ENCODE measurements at places on chromosomes 11 and 22.

GRCh38 chr11:27012234-27012921 is 18.5 kb downstream of the FIBIN start:
- no peak for DNase-seq

DNA sequence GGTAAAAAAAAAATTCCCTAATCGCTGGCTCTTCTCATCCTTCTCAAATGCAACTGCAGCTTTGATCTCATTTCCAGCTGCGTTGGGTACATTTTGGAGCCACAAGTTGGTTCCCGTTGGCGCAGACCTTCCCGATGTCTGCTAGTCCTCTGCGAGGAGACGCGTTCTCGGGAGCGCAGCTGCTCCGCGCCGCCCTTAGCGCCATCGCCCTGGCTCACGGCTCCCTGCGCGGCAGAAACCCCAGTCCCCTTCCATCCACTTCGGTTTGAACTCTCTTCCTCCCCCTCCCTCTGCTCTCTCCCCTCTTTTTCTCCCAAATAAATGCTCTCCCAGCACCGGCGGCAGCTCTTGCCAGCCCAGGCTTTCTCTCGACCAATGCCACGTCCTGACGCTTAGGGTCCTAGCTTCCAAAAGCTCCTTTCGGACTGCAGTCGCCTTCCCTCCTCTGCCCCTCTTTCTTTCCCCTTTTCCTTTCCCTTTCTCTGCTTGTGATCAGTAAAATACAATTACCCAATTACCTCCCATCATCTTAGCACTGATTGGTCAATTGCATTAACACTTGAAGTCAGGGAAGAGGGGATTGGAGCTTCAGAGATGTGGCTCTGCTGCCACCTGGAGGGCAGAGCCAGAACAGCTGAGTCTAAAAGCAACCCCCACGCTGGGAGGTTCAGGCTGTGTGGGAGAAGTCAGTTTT is 1165.7 kb downstream of the LRRC4C start:
- DNase-seq: peak; percentile 44

GRCh38 chr11:104738918-104739317 is 159.3 kb downstream of the CASP12 start:
- no peak for DNase-seq

DNA sequence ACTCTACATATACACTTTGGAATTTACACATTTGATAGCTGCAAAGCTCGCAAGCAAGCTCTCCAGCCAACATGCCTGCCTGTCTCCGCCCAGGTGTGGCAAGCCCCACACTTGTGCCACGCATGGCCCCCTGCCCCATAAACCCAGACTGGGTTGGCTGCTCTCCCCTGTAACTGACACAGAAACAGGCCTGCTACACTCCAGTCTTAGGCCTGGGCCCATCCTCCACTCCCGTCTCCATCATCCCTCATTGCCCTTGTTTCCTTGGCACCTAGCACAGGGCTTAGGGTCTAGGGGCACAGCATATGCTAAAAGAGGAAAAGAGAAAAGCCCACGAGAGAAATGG is 41.4 kb downstream of the PACSIN2 start:
- no peak for DNase-seq

- no peak for DNase-seq
These were observed 7.3 kb downstream of the UBE2L6 start for GRCh38 chr11:57560146-57560545.

- no peak for DNase-seq
These were observed 28.4 kb upstream of the PITPNB start for GRCh38 chr22:27947448-27947847.

- DNase-seq: no peak
These were observed at the start of gene FERMT3 for GRCh38 chr11:64206457-64207255. FERMT3 (plus strand) TSS chr11:64206721; CDS start chr11:64207365, 644 bp downstream.

DNA sequence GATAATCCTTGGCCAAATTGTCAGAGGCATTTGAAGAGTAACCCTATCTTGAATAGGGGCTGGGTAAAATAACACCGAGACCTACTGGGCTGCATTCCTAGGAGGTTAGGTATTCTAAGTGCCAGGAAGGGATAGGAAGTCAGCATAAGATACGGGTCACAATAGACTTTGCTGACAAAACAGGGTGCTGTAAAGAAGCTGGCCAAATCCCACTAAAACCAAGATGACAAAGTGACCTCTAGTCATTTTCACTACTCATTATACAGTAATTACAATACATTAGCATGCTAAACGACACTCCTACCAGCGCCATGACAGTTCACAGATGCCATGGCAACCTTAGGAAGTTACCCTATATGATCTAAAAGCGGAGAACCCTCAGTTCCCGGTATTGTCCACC is 964 bp upstream of the REXO2 start:
- no peak for DNase-seq

- DNase-seq: no peak
These were observed 14.7 kb downstream of the APOL3 start for GRCh38 chr22:36145881-36146280.

DNA sequence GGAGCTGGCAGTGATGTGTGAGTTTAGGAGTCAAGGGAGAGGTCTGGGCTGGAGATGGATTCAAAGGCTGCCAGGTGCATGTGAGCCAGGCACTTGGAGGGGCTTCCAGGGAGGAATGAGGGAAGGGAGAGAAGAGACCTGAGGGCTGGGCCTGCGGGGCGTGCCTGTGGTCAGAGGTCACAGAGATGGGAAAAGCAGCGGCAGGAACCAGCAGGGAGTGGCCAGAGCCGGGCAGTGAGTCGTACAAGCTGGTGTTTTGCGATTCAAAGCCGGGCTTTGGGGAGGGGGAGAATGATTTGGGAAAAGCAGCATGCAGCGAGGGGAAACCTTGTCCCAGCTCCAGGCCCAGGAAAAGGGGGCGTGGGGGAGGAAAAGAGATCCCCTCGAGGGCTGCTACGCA is 96.9 kb upstream of the RTL6 start:
- DNase-seq: no peak

GRCh38 chr11:120966840-120967239 is 57.1 kb upstream of the TBCEL start:
- DNase-seq: no peak

DNA sequence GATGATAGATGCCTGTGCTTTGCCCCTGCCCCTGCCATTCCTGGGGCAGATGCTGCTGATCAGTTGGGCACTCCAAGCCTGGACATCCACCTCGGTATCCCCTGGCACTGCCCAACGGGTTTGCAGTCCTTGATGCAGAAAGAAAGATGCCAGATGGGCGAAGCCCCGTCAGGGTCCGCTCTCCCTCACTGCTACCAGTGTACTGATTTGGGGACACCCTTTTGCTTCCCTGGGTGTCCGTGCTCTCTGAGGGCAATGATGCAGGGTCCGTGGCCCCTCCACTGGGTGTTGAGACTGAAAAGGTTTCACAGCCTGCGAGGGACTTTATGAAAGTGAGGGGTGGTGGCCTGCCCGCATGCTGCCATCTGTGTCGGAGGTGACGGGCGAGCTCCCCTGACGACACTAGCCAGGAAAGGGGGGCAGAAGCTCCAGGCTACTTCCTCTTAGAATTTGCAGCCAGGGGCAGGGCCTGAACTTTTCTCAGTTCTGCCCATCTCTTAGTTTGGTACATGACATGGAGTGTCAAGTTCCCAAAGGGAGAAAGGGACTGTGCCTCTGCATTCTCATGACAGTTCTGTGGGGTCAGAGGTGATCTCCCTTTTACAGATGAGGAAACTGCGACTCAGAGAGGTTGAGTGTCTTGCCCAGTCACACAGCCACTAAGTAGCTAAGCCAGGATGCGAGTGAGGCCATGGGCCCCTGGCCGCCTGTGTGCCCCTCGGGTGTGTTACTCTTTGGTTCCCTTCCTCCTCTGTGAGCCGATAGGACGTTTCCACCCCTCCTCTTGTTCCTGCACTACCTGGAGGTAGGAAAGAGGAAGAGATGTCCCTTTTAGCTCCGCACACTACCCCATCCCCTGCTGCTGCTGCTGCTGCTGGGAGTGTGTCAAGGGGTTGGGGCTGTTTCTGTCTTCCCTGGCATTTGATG is 96.6 kb downstream of the BCR start:
- DNase-seq: no peak

GRCh38 chr11:36247493-36247892 is 41.7 kb downstream of the COMMD9 start:
- no peak for DNase-seq

DNA sequence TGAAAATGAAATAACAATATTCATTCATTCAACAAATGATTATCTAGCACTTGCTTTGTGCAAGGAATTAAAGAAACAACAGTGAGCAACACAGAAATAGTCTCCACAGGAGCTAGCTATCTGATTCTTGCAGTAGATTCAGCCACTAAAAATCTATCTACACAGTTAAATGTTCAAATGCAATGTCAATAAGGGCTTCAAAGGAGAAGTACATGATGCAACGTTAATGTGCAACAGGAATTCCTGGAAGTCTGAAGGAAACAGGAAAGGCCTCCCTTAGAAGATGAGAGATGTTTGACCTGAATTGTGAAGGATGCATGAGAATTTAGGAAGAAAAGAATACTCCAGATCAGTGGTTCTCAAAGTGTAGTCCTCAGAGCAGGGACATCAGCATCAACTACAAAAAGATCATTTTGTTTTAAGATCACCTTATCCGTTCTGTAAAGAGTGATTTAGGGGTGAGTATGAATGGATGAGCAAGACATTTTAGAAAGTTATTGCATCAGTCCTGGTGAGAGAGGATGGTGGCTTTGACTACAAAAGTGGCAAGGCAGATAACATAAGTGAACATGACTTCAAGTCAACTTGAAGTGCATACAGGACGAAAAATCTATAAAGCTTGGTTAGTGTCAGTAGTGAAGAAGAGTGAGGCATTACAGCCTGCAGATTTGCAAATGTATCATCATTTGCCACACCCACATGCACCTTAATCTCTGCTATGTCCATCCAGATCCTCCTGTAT is 96.0 kb downstream of the ETS1 start:
- DNase-seq: no peak

DNA sequence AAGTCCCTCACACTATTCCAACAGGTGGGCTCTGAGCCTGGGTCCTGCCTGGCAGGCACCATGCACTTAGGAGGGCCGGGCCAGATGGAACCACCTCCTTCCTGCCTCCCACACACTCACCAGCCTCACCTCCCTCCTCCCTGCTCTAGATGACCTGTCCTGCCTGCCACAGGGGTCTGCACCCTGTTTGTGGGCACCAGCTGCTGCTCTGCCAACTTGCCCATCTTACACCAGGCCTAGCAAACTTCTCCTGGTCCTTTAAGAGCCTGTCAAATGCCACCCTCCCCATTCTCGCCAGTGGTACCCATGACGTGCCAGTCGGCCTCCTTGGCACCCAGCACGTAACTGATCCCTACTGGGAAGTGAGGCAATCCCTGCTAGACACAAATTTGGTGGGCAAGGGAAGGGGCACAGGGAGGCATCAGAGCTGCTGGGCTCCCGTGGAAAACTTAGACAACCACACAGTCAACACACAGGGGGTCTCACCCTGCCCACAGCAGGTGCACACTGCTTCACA is 3.1 kb downstream of the MOB2 start:
- DNase-seq: no peak

DNA sequence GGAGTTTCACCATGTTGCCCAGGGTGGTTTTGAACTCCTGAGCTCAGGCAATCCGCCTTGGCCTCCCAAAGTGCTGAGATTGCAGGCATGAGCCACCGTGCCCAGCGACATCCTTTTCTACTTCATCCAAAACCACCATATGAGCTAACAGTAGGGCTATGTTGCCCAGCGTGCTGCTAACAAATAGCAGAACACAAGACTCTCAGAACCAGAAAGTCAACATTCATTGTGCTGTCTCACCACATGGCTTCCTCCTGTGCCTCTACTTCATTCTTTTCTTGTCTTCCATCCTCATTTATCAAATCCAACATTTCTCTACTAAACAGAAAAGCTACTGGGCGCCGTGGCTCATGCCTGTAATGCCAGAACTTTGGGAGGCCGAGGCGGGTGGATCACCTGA is 12.0 kb upstream of the DENND5A start:
- no peak for DNase-seq

DNA sequence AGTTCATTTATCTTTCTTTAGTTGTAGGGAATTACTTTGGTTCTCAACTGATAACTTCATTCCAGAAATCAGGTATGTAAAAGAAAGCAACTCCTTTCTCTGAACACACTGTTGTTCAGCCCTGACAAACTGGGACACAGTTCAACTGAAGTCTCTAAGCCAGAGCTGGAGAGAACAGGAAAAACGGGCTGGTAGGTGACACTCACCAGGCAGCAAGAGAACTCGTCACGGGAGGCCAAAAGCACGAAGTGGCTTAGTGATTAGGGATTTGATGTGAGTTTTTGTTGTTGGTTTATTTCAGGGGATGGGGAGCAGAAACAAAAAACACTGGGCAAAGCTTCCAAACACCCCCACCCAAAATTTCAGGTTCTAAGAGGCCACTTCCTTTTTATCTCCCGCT is 54.1 kb downstream of the MYH9 start:
- DNase-seq: no peak

- DNase-seq: no peak
These were observed 76.0 kb upstream of the PICALM start for GRCh38 chr11:86144846-86145245.

DNA sequence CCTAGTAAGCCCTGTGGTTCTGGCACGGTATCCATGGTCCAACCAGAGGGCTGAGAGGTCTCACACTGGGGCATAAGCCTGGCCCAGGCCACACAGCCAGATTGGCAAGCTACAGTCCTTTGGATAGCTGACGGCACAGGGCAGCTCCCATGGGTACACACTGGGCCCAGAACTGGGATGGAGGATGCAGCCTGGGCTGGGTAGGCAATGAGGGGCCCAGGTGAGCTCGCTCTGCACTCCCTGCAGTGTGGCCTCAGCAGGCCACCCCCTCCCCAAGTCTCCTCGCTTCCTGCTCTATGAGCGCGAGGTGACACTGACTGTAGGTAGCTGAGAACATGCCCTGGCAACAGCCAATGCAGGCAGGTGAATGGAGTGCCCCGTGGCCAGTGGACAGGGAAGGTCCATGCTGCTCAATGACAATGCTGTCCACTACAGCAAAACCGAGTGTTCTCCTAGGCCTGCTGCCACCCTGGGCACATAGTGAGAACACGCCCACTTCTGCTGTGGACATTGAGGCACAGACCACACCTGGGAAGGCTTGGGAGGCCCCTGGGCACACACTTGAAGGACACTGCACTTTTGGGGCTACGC is 3.8 kb downstream of the ARVCF start:
- no peak for DNase-seq

DNA sequence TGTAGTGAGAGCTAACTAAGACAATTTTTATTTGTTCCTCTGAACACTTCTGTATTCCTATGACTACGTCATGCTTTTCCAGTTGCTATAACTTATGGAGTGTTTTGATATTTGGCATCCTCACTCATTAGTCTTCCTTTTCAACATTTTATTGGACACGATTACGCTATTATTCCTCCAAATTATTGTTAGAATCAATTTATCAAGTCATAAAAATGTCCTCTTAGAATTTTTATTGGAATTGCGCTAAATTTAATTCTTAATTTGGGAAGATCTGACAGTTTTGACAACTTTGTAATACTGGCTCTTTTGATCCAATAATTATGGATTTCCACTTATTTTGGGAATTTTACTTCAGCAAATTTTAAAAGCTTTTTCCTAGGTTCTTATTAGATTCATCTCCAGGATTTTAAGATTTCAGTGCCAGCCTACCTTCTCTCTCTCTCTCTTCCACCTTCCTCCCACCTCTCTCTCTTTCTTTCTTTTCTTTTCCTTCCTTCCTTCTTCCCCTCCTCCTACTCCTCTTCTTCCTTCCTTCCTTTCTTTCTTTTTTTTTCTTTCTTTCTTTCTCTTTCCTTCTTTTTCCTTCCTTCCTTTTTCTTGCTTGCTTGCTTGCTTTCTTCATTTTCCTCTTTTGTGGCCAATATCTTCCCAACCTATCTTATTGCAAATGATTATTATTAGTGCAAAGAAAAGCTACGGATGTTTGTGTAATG is 50.8 kb downstream of the TST start:
- DNase-seq: no peak

- DNase-seq: no peak
These were observed 253.3 kb downstream of the KIRREL3 start for GRCh38 chr11:126747315-126747714.

Data from SHP77 (cell line).